GM10248 (cell line): ENCODE measurements at places on chromosomes 5 and 9.

- DNase-seq: peak; percentile 52
These were observed 13.2 kb downstream of the SEMA4D start for GRCh38 chr9:89484475-89485404.

GRCh38 chr5:77791356-77791755 lies 15.2 kb upstream of the TBCA start:
- no peak for DNase-seq

DNA sequence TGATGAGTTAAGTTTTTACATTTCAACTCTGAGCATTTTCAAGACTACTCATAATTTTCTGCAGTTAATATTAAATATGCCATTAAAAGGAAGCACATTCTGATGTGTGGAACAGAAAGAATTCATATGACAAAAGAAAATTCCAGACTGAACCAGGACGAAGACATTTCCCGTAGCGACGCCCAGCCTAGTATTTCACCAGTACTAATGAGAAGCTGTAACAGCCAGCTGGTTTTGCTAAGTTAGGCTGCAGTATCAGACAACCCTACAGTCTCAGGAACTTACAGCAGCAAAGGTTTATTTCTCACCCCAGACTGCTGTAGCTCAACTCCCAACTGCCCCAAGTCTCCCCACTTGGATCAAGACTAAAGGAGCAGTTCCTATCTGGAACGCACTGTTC lies 91.6 kb downstream of the TMEM174 start:
- DNase-seq: no peak

DNA sequence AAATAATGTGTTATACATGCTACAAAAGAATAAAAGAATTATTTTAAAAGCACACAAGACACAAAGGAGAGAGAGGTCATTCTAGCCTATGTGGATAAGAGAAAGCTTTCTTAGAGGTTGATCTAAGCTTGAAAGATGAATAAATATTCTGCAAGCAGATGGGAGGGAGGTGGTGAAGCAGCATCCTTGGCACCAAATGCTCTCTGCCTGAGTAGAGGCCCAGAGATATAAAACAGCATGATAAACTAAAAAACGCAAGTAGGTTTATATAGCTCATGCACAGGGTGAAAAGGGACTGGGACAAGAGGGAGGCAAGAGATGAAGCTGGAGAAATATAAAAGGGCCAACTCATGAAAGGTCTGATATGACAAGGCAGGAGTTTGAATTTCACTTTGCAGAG lies 283.2 kb upstream of the POU5F2 start:
- DNase-seq: no peak

DNA sequence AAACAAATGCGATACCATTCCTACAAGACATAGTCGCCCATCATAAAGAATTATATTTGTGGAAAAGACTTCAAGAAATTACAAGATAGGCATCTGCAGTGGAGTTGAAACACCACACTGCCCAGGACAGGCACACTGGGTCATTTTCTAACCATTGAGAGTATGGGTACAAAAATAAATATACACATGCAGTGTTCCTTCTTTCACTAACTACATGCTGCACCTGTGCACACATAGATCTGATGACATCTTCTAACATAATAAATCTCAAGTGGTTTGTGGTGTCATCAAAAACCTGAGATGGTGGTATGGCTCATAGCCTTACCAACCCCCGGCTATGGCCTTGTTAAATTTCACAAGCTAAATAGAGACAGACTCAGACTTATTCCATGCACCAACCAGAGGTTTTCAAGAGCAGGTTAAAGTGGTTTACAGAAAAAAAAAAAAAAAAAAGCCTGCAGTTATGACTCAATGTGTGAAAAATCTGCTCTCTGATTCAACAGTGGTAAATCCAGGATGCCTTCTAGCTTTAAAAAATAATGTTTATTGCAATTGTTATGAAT lies 12.4 kb upstream of the NFIB start:
- DNase-seq: no peak

- DNase-seq: no peak
These were observed 8.4 kb upstream of the SPATA31E1 start for GRCh38 chr9:87874304-87874623.

DNA sequence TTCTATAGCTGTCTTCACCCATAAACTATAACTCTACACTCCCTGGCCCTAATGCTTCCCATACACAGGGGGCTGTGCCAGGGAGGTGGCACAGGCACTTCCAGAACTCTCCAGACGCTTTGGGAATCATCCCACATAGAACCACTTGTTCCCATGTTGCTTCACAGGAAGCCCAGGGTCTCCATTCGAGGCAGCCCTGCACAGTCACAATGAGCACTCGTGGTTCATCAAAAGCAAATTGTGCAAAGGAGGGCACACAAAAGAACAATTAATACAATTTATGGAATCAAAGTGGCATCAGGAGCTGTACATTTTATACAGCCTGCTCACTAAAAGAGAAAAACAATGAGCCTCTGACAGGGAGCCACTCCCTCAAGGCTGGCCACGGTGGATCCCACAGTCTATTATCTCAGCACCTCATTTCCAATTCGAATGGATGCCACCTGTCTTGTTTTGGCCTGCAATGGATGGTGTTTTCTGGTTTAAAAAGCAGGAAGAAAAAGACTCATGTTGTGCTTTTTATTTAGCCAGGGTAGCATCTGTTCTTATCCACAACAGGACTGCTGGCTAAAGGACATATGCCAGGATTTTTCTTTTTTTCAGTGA lies 354.8 kb downstream of the ENC1 start:
- DNase-seq: no peak

- no peak for DNase-seq
These were observed 61.5 kb downstream of the MEIKIN start for GRCh38 chr5:131883984-131884383.

GRCh38 chr5:124057724-124058231 lies 545.8 kb downstream of the CSNK1G3 start:
- no peak for DNase-seq

DNA sequence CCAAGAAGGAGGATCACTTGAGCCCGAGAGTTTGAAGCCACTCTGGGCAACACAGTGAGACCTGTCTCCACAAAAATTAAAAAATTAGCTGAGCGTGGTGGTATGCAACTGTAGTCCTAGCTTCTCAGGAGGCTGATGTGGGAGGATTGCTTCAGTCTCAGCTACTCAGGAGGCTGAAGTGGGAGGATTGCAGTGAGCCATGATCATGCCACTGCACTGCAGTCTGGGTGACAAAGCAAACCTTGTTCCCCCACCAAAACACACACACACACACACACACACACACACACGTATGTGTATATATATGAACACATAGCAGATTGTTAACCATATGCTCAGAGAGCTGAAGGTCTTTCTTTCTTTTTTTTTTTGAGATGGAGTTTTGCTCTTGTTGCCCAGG lies 157.5 kb upstream of the MAST4 start:
- DNase-seq: no peak

- peak; percentile 34 for DNase-seq
These were observed 35.9 kb upstream of the ARSB start for GRCh38 chr5:79020861-79021561.

DNA sequence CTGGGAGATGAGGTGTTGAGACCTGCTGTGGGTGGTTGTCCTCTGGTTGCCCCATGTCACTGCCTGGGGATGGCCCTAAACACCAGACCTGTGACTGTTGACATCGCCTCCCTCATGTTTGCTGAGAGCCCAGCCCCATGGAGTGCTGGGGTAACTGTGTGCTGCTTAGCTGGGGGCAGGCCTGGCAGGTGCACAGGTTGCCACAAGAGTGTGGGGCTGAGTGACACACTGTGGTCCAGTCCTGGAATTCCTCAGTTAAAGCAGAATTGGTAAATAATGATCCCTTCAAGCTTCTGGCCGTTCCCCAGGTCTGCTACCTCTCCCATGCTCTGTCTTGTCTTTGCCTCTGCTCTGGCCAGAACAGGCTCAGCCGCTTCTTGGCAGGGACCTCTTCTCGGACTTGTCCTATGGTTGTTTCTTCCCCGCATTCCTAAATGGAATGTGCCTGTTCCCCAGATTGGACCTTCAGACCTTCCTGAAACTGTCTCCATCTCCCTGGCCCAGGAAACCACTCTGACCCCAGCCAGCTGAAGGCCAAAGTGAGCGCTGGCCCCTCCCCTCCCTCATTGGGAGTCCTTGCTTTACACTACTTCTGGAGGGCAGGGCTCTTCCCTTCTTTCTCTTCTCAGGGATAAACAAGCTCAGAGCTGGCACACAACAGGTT lies 61.2 kb upstream of the PITX1 start:
- DNase-seq: no peak

DNA sequence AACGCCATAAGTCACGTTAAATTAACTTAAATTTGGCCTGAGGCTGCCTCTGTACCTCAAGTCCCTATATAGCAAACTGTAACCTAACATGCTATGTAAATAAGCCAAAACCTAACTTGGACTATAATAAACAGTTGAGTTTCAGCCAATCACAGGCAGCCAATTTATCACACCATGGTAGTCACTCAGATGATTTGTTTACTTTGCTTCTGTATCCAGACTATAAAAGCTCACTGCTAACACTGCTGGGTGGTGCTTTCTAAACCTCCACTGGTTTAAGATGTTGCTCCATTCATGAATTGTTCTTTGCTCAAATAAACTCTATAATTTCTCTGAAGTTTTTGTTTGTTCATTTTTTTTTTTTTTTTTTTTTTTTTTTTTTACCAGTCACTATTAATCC lies 62.8 kb downstream of the TRPM3 start:
- no peak for DNase-seq

DNA sequence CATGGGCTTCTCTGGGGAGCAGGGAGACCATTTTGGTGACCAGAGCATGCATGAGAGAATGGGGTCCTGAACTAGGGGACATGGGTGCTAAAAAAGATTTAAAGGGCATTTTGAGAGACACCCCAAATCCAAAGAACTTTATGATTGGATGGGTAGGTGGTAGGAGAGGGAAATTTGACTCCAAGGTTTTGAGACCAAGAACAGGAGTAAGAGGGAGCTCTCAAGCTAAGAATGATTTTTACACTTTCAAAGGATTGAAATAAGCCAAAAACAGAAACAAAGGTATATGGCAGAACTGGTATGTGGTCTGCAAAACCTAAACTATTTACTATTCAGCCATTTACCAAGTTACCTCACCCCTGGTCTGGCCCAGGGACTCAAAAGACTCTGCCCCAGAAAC lies 318.2 kb upstream of the CLINT1 start:
- no peak for DNase-seq

DNA sequence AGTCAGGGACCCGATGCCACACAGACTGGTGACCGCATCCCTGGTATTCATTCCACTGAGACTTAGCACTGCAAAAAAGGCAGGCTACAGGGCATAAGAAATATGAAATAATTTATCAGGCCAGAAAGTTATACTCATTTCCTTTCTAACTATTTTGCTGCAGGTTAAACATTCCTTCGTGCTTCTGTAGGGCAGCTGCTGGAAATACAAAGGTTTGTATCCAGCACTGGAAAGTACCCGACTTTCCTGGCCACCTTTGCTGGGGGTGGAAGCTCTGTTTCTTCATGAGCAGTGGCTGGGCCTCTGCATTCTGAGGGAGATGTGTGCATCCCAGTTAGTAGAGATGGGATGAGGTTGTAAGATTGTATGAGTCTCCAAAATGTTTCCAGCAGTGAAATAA lies 478.6 kb upstream of the WWC1 start:
- DNase-seq: no peak

- no peak for DNase-seq
These were observed 34.8 kb downstream of the FBXO38 start for GRCh38 chr5:148418511-148418910.

GRCh38 chr5:59760785-59761348 lies 132.7 kb downstream of the PDE4D start:
- no peak for DNase-seq

GRCh38 chr5:131147258-131147657 lies 17.8 kb downstream of the HINT1 start:
- DNase-seq: no peak

DNA sequence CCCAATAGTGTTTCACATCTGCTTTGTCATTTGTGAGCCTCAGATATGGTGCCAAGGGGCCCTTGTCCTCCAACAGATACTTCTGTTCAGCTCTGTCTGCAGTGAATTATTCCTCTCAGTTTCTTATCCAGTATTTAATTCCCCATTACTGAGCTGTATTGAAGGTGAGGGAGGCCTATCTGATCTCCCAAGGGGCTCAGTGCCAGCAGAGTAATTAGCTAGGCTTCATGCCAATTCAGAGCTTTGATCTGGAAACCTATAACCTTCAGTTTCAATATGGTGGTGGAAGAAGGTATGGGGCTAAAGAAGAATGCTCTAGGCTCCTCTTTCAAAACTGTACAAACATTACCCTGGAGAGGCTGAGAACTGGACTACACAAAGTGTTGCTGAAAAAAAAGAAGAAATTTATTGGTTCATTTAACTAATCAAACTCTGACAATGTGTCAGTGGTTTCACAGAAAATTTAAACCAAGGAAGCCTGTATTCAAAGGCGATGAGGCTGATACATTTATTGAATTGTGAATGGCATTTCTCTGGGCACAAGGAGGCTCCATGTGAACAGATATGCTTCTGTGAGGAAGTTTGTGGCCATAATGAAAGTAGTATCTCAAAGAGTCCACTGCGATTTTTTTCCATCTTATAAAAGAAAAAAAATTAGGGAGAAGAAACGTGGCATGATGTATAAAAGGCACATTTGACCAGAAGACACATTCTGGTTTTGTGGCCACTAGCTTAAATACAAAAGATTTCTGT lies 397.8 kb downstream of the TLE4 start:
- no peak for DNase-seq

- DNase-seq: no peak
These were observed 80.4 kb downstream of the LRSAM1 start for GRCh38 chr9:127531676-127532075.

DNA sequence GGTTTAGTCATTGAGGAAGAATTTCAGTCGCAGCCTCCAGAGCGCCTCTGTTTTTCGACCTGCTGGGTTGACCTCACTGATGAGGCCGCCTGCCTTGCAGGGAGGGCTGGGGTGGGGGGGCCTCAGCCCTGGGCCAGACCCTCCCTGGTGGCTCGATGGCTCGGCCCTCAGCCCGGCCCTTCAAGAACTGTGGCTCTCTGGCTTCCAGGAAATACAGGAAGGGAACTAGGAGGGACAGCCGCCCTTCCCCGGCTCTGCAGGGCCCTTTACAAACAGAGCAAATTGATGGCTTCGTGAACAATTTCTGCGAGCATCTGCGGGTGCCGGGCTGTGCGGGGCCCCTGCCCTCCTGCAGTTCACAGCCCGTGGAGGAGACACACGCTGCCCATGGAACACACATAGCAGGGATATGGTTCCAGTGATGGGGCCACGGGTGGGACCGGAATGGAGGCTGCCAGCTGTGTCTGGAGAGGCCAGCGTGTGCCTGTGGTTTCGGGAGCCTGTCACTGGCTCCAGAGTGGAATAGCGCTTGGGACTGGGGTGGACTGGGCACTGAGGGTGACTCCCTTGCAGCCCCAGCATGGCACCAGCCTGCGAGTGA lies 39.6 kb downstream of the COL5A1 start:
- no peak for DNase-seq

DNA sequence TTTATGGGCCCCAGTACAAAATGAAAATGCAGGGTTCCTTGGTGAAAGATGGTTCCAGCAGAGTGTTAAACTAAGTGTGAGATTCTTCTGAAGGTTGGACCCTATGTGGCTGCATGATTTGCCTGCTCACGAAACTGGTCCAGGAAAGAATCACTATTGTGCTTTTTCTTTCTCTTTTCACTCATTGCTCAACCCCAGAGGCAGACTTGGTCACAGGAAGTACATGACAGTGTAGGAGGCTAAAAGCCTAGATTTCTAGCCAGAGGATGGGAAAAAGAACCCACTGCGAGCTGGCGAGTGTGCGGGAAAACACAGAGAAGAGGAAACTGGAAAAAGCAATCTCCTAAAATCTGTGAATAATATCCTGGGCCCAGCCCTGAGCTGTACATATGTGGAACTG lies 18.6 kb downstream of the SLC36A2 start:
- DNase-seq: no peak

- DNase-seq: no peak
These were observed 53.9 kb downstream of the TSSK1B start for GRCh38 chr5:113380807-113381326.
